Occipital lobe (tissue), 3 donors: ENCODE measurements at places on chromosomes 3 and 15. TPM values are rescaled to one million over a fixed set of nuclear protein-coding genes. Genes with fewer than 3 reads are reported as not detected.

KCNH8 gene
- 13.1 TPM for total RNA-seq

ASB7 gene
- total RNA-seq = 21.5 TPM

FGF7 gene
- 0.31 TPM for total RNA-seq

ZNF80 gene
- total RNA-seq = not detected

LMOD3 gene
- 0.16 TPM for total RNA-seq

RARRES1 gene
- total RNA-seq = 1.4 TPM

PRR20G gene
- not detected for total RNA-seq

AADACL2 gene
- not detected for total RNA-seq

SAMMSON gene
- 0.47 TPM for total RNA-seq

CSPG5 gene
- total RNA-seq = 131 TPM

ETV5 gene
- 46.2 TPM for total RNA-seq

FETUB gene
- not detected for total RNA-seq

MEX3B gene
- 96.4 TPM for total RNA-seq

USF3 gene
- total RNA-seq = 21.5 TPM

PPP1R2 gene
- 92.3 TPM for total RNA-seq

FOXB1 gene
- not detected for total RNA-seq

SOX14 gene
- not detected for total RNA-seq

IL17RD gene
- 38.1 TPM for total RNA-seq

TNFSF10 gene
- 4.7 TPM for total RNA-seq

ANKUB1 gene
- 0.78 TPM for total RNA-seq

GOLGA6L10 gene
- 3.1 TPM for total RNA-seq

DCUN1D1 gene
- 94.1 TPM for total RNA-seq

HDC gene
- total RNA-seq = not detected

MYL3 gene
- total RNA-seq = not detected

VIPR1 gene
- total RNA-seq = 0.16 TPM

ZBED2 gene
- not detected for total RNA-seq

NRROS gene
- total RNA-seq = 1.2 TPM

RBMS3 gene
- total RNA-seq = 19.8 TPM

STRIT1 gene
- not detected for total RNA-seq

SH2D7 gene
- not detected for total RNA-seq

RLBP1 gene
- total RNA-seq = 2.3 TPM

TMC3 gene
- total RNA-seq = 0.47 TPM

LMCD1 gene
- total RNA-seq = 2.2 TPM

WDR49 gene
- total RNA-seq = 21.4 TPM

CCR8 gene
- total RNA-seq = not detected

ADAMTS17 gene
- 5.1 TPM for total RNA-seq

TM4SF1 gene
- 18.2 TPM for total RNA-seq

ATP11B gene
- total RNA-seq = 117 TPM

NAALADL2 gene
- 10.6 TPM for total RNA-seq

GUCA1C gene
- total RNA-seq = not detected

C3orf22 gene
- not detected for total RNA-seq

HRH1 gene
- 1.7 TPM for total RNA-seq

CRYGS gene
- total RNA-seq = 1.6 TPM

ZNF639 gene
- 107 TPM for total RNA-seq

FSD2 gene
- total RNA-seq = 0.16 TPM

SAXO2 gene
- total RNA-seq = 4.1 TPM

MYRIP gene
- 12.5 TPM for total RNA-seq

IL12A gene
- total RNA-seq = 0.47 TPM

A4GNT gene
- not detected for total RNA-seq

GXYLT2 gene
- total RNA-seq = 4.7 TPM
